ENCODE measurements at places on chromosomes 4 and X. TPM values are rescaled to one million over a fixed set of nuclear protein-coding genes. Genes with fewer than 3 reads are reported as not detected.

- DNase-seq = no peak
Measured at GRCh38 chr4:116688536-116688935, 396.8 kb downstream of the TRAM1L1 start.

- no peak for DNase-seq
Measured at GRCh38 chr4:154602404-154603020, 9.9 kb downstream of the FGG start.

GRCh38 chr4:185580699-185581098, 45.4 kb upstream of the PDLIM3 start:
- no peak for DNase-seq

- no peak for DNase-seq
Measured at GRCh38 chr4:150961566-150961965, 53.5 kb downstream of the LRBA start.

CRMP1 gene
- 1.2 TPM for total RNA-seq

Measured in Right ventricle myocardium superior (tissue), 1 donor.